ENCODE measurements at places on chromosomes 7 and 10. TPM values are rescaled to one million over a fixed set of nuclear protein-coding genes. Genes with fewer than 3 reads are reported as not detected.

- H3K27ac ChIP-seq: no peak overlapping the region
- H3K4me3 ChIP-seq: no peak overlapping the region
- H3K4me1 ChIP-seq: no peaks in the 10 kb centered on the region
- H3K27me3 ChIP-seq: no peaks in the 10 kb centered on the region
- DNase-seq: no peak
Measured at GRCh38 chr7:159006610-159007130, 138.0 kb downstream of the VIPR2 start.

Gene NPC1L1
- not detected for total RNA-seq

Gene RNLS
- total RNA-seq: 26.8 TPM

Gene ARL5B
- 7.9 TPM for total RNA-seq

- no peaks in the 10 kb centered on the region for H3K27me3 ChIP-seq
- H3K4me3 ChIP-seq: no peak overlapping the region
- DNase-seq: no peak
Measured at GRCh38 chr10:87739703-87740102, 78.3 kb downstream of the ATAD1 start.

DNA sequence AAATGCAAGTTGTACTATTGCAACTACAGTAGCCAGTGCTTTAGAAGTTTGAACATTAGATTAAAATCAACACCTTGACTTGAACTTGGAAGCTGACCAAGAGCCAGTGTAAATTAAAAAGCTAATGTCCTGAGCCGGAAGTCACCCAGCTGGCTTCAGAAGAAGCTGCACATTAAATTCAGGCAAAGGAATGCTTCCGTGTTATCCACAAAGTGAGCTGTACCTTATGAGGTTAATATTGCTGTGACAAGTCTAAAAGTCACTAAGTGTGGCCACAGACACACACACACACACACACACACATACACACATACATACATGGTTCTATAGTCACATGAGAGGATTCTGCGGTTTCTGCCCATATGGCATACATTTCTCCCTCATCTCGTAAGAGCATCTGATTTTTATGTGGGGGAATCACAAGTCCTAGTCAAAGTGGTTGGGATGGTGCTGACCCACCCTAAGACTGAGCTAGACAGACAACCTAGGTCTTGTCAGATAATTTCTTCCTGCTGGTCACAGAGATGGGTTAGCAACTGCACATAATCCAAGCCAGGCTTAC, 612.9 kb downstream of the SORCS1 start:
- DNase-seq: no peak
- no peaks in the 10 kb centered on the region for H3K36me3 ChIP-seq
- no peaks in the 10 kb centered on the region for H3K4me1 ChIP-seq
- no peaks in the 10 kb centered on the region for H3K27me3 ChIP-seq
- H3K27ac ChIP-seq: no peak overlapping the region

Gene TRIM50
- total RNA-seq: not detected

- no peaks in the 10 kb centered on the region for H3K27me3 ChIP-seq
- peak; percentile 86 for DNase-seq
- H3K4me1 ChIP-seq: peaks cover 31% of the 10 kb centered on the region
- peak overlapping the region; percentile 64 for H3K27ac ChIP-seq
Measured at GRCh38 chr10:128064108-128064969, 61.9 kb downstream of the MKI67 start.

- no peaks in the 10 kb centered on the region for H3K27me3 ChIP-seq
- no peaks in the 10 kb centered on the region for H3K4me1 ChIP-seq
- no peak overlapping the region for H3K27ac ChIP-seq
- H3K4me3 ChIP-seq: no peak overlapping the region
- no peak for DNase-seq
Measured at GRCh38 chr10:122326385-122326784, 48.1 kb upstream of the PLEKHA1 start.

Gene OR2A12
- total RNA-seq: not detected

Gene EIF5AL1
- total RNA-seq: 0.08 TPM

- peak overlapping the region; percentile 9 for H3K27ac ChIP-seq
- H3K4me3 ChIP-seq: peak overlapping the region; percentile 78
- H3K27me3 ChIP-seq: no peaks in the 10 kb centered on the region
- no peak for DNase-seq
- no peaks in the 10 kb centered on the region for H3K36me3 ChIP-seq
Measured at GRCh38 chr10:68562661-68563570, 2.8 kb downstream of the TET1 start.

GRCh38 chr7:70588191-70588921, 543.6 kb upstream of the GALNT17 start:
- H3K4me3 ChIP-seq: no peak overlapping the region
- H3K27me3 ChIP-seq: no peaks in the 10 kb centered on the region
- H3K4me1 ChIP-seq: no peaks in the 10 kb centered on the region
- no peaks in the 10 kb centered on the region for H3K36me3 ChIP-seq
- H3K27ac ChIP-seq: no peak overlapping the region

DNA sequence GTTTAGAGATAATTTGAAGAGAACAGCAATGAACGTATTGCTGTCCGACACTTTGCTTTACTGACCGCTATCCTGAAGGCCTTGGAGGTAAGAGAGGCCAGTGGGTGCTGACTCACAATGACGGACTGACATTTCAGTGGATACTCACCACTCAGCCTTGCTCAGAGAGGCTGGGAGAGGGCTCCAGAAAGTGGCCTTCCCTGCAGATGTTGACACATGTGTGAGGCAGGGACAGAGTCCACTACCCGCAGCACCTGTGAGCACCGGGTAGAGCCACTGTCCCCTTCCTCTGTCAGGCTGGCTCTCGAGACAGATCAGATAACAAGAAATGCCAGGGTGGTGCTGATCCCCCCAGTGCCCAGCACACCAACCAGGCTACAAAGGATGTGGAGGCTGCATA, 75.0 kb downstream of the GPR26 start:
- no peak overlapping the region for H3K27ac ChIP-seq
- no peaks in the 10 kb centered on the region for H3K4me1 ChIP-seq
- no peak for DNase-seq
- H3K4me3 ChIP-seq: no peak overlapping the region
- no peaks in the 10 kb centered on the region for H3K27me3 ChIP-seq

DNA sequence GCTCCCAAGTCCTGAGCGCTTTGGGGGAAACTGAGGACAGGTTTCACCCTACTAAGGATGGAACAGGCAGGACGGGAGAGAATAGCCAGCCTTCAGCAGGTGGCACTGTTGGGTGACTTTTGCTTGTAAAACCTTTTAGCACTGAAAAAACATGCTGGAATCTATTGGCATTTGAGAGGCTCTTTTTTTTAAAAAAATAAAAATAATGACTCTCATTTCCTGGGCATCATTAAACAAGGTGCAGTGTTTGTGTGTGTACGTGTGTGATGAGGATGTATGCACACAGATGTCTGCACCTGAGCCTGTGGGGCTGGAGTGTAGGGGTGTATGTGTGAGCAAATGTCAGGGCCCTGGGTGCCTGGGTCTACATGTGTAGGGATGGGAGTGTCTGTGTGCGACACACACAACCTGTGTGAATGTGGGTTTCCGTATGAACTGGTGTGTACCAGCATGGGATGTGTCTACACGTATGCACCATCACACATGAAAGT, 177.9 kb downstream of the RPS24 start:
- H3K27me3 ChIP-seq: no peaks in the 10 kb centered on the region
- no peaks in the 10 kb centered on the region for H3K36me3 ChIP-seq
- no peak overlapping the region for H3K4me3 ChIP-seq

Gene TAS2R41
- not detected for total RNA-seq

DNA sequence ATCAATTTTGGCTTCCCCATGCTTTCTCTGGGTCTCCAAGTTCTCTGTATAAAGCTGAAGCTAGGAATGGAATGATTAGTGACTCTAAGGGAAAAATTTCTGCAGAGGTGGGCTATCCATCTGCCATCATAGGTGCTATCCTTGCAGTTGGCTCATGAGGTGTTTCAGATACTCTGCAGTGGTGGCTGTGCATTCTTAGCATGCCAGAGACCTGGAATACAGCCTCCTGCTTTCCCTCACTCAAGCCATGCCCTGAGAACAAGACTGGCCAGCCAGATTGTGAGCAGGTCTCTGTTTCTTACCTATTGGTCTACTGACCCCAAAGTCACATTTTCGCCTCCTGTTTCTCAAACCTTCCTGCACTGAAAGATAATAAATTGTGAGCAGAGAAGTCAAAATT, 719.6 kb downstream of the CCSER2 start:
- no peak overlapping the region for H3K27ac ChIP-seq
- H3K4me3 ChIP-seq: no peak overlapping the region
- H3K27me3 ChIP-seq: no peaks in the 10 kb centered on the region
